ENCODE measurements at places on chromosomes 3 and 15.

- DNase-seq: no peak
These were observed 62.2 kb downstream of the AAGAB start for GRCh38 chr15:67192185-67192820.

DNA sequence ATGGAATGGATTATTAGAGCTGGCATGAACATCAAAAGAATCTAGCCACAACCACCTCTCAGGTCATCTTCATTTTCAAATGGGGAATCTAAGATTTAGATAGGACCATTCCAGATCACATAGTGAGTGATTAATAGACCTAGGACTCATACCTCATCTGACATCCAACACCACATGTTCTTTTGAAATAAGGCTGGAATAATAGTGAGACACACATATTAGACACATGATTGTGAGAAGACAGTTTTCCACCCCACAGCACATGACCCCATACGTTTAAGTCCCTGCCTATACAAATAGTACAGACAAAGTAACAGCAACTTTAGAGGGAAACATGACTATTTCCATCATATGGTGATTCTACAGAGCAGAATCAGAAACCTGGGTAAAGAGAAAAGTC, 344.7 kb upstream of the TPRG1 start:
- DNase-seq: no peak

DNA sequence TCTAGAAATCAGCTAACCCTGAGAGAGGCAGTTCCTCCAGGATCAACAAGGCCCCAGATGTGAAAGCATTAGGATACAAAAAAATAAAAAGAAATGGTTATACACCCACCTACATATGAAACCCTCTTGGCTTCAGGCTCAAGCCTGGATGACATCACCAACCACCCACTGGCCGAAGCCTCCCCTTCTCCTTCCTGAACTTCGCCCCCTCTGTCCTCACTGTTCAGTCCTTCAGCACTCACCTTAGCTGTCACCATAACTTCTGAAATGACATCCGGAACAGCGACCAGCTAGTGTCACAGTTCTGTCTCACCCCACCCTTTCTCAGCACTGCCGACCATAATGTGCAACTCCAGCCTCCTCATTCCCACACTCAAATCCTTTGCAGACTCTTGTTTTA, 98.7 kb downstream of the PLCH1 start:
- no peak for DNase-seq

DNA sequence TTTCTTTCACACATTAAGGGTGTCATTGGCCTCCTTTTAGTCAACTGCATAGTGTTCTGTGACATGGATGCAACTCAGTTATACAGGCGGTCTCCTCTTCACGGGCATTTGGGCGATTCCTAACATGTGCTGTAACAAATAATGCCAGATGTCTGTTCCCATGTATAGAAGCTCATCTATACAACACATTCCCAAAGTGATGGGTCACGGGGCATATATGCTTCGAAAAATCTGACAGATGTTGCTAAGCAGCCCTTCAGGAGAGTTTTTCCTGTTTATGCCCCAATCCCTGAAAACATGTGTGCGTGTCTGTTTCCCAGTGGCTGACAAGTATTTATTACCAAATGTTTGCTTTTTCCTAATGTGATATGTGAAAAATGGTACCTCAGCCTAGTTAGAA, 25.8 kb downstream of the LRRK1 start:
- DNase-seq: no peak

- DNase-seq: no peak
These were observed 63.6 kb downstream of the FAM81A start for GRCh38 chr15:59501597-59501996.

Measured in activated CD8-positive, alpha-beta memory T cell treated with anti-CD3 and anti-CD28 coated beads for 4 hours (primary cell).